Mesothelial cell of epicardium (in vitro differentiated cells): ENCODE measurements at places on chromosomes 13 and 19.

DNA sequence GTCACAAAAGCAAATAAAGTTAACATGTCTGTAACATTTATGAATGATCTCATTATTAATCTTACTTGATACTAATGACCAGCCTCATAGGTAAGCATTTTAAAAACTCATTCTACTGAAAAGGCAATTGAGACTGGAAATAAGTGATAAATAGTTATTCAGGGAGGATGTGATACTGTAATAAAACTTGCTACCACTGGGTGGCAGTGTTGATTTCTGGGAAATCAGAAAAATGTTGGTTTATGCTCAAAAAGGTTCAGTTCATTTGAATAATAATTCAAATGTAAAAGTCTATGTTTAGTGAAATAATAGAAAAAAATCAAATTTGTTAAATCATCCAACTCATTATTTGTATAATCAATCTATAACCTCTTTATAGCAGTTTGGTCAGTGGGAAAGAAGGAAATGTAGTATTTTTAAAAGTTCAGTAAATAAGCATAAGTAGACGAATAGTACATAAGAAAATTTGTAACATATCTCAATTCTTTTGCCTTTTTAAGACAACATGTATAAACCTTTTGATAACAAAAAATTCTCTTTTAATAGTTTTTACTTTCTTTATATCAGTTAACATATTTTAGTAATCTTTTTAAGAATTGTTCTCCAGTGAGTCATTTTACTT is 9.6 kb downstream of the ABHD13 start:
- peak overlapping the region; percentile 77 for H3K27ac ChIP-seq
- DNase-seq: no peak
- peaks cover 9% of the 10 kb centered on the region for H3K36me3 ChIP-seq
- H3K27me3 ChIP-seq: no peaks in the 10 kb centered on the region

DNA sequence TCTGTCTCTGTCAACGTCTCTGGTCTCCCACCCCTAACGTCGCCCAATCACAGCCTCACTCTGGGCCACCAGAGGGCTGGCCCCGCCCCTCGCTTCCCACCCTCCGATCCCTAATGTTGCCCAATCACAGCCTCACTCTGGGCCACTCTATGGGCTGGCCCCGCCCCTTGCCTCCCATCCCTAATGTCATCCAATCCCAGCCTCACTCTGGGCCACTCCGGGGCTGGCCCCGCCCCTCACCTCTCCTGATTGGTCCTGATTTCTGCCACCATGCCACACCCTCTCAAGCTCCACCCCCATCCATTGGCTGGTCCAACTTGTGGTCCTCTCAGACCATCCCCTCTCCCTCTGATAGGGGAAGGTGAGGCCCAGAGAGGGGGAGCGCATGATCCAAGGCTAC is 24.9 kb downstream of the CELF5 start:
- DNase-seq: no peak
- no peaks in the 10 kb centered on the region for H3K36me3 ChIP-seq
- H3K27ac ChIP-seq: no peak overlapping the region

DNA sequence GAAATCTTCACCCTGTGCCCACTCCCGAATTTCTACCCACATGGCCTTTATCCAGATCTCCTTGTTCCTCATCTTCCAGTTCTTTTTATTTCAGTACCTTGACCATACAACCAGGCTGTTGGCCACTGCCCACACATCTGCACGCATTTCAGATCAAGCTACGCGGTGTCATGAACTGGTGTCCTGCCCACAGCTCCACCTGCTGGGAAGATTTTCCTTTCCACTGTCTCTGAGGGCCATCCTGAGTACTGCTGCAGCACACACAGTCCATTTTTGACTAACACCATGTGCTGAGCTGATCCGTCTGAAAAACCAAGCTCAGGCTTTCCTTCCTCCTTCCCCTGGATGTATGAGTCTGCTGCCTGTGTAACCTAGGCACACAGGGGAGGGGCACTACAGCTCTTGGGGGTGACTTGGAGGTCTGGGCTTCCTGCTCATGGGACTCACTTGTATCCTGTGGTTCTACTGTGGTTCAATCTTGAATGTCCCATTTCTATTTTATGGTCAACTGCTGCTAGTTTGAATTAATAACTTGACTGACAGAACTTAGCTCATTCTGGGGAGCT is 71.9 kb downstream of the WASF3 start:
- H3K4me1 ChIP-seq: no peaks in the 10 kb centered on the region
- no peak overlapping the region for H3K27ac ChIP-seq
- DNase-seq: no peak
- no peaks in the 10 kb centered on the region for H3K27me3 ChIP-seq

DNA sequence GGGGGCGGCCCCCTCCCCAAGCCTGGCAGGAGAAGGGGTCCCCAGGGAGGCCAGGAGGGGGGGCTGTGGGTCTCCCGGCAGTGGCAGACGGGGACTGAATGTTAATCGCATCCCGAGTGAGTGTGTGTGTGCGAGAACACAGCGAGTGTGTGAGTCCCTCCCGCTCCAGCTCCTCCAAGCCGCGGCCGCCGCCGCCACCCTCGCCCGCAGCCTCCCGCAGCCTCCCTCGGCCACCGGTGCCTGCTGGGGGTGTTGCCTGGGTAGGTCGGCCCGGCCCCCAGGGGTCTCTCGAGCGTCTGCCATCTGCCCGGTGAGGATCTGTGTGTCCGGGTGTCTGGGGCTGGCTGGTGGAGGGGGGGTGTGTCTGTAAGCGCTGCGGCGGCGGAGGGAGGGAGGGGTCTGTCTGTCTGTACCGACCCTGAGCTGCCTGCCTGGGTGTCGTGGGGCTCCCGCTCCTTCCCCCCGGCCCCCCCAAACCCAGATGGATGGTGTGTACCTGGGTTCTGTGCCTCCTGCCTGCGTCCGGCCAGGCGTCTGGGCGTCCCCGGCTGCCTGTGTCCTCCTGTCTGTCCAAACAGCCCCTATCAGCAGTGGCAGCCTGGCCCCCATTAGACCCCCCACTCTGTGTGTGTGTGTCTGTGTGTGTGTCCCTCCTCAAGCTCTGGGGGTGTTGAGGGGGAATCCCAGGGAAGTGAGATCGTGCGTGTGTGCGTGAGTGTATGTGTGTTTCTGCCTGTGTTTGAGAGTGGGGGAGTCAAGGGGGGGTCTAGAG is at the start of gene GRIN2D:
TSS of gene GRIN2D (plus strand) at position 110 of the 772 bp plus-strand sequence. CDS start 4,725 bp downstream, outside the sequence.
- H3K27ac ChIP-seq: peak within 1 kb of the TSS; percentile 30
- peaks cover 36% of the 10 kb centered on the region for H3K27me3 ChIP-seq
- peak within 1 kb of the TSS; percentile 76 for H3K4me3 ChIP-seq
- H3K4me1 ChIP-seq: peaks cover 50% of the 10 kb centered on the region
- no peaks in the 10 kb centered on the region for H3K36me3 ChIP-seq

DNA sequence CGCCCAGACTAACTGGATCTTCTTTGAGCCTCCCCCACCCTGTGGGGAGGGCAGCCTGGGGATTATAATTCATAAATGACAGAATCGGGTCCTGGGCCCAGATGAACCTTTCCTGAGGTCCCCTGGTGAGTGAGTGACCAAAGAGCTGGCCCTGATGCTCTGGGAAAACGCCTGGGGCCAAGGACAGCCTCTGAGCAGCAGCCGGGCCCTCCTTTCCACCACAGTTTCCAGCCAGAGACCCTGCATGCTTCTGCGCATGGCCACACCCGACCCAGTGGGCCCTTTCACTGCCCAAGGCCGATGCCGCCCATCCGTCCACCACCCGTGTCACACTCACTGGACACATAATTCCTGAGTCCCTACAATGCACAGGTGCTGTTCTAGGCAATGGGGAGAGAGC is 43.6 kb upstream of the CCNE1 start:
- no peak for DNase-seq
- H3K36me3 ChIP-seq: no peaks in the 10 kb centered on the region
- H3K27ac ChIP-seq: no peak overlapping the region
- H3K4me3 ChIP-seq: no peak overlapping the region
- peaks cover 14% of the 10 kb centered on the region for H3K27me3 ChIP-seq
- peaks cover 3% of the 10 kb centered on the region for H3K4me1 ChIP-seq

GRCh38 chr13:110470272-110471009 is 91.1 kb downstream of the RAB20 start:
- H3K4me3 ChIP-seq: no peak overlapping the region
- H3K36me3 ChIP-seq: peaks cover 43% of the 10 kb centered on the region
- H3K27me3 ChIP-seq: no peaks in the 10 kb centered on the region
- H3K27ac ChIP-seq: no peak overlapping the region

- H3K36me3 ChIP-seq: no peaks in the 10 kb centered on the region
- no peaks in the 10 kb centered on the region for H3K4me1 ChIP-seq
- H3K27ac ChIP-seq: no peak overlapping the region
- DNase-seq: no peak
- H3K27me3 ChIP-seq: peaks cover 5% of the 10 kb centered on the region
Observed at GRCh38 chr19:39046037-39046821, 13.9 kb upstream of the FBXO27 start.
